ENCODE measurements at places on chromosomes 11 and 22. TPM values are rescaled to one million over a fixed set of nuclear protein-coding genes. Genes with fewer than 3 reads are reported as not detected.

SAA4 gene
- total RNA-seq: not detected

PPP1R14B gene
- 129 TPM for total RNA-seq

NTM gene
- total RNA-seq: 14.6 TPM

SULT4A1 gene
- 0.12 TPM for total RNA-seq
